ENCODE measurements at places on chromosomes 13 and 19.

- DNase-seq, result no peak
Observed at GRCh38 chr19:43789029-43789428, 8.3 kb upstream of the KCNN4 start.

DNA sequence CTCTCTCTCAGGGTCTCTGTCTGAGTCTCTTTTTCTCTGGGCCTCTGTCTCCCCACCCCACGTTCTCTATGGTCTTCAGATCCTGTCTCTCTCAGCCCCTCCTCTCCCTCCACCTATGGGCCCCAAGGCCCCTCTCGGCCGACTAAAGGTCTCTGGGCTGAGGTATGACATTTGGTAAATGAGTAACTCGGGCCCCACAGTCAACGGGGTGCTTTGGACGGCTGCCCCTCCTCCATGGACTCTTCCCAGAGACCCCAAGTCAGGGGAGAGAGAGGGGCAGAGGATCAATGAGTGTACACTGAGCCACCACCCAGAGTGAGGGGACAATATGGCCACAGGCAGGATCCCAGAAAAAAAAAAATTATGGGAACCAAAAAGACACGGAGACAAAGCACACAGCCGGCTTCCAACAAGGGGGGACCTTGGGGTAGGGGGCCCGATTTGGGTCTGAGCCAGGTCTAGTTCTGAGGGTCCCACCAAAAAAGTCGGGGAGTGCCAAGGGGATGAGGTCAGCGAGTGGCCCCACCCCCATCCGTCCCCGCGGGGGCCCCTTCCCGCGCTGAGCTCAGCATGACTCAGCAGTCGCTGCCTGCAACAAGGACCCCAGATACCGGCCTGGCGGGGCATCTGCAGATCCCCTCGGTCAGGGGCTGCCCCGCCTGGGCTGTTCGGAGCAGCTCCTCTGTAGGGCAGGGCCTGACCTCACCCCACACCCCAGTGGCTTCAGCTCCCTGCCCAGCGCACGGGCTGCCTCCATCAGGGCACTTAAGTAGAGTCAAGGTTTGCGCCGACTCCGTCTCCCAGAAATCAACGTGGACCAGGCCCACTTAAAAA lies 1.5 kb upstream of the FTL start:
- no peak for DNase-seq

GRCh38 chr19:47430041-47430802 lies 10.9 kb upstream of the MEIS3 start:
- DNase-seq, result no peak

- DNase-seq, result no peak
Observed at GRCh38 chr19:42017040-42017439, 23.0 kb upstream of the ATP1A3 start.

- no peak for DNase-seq
Observed at GRCh38 chr13:113116871-113117271, 5.7 kb upstream of the F10 start.

- DNase-seq, result no peak
Observed at GRCh38 chr19:12689581-12690216, 1.9 kb downstream of the GNG14 start.

DNA sequence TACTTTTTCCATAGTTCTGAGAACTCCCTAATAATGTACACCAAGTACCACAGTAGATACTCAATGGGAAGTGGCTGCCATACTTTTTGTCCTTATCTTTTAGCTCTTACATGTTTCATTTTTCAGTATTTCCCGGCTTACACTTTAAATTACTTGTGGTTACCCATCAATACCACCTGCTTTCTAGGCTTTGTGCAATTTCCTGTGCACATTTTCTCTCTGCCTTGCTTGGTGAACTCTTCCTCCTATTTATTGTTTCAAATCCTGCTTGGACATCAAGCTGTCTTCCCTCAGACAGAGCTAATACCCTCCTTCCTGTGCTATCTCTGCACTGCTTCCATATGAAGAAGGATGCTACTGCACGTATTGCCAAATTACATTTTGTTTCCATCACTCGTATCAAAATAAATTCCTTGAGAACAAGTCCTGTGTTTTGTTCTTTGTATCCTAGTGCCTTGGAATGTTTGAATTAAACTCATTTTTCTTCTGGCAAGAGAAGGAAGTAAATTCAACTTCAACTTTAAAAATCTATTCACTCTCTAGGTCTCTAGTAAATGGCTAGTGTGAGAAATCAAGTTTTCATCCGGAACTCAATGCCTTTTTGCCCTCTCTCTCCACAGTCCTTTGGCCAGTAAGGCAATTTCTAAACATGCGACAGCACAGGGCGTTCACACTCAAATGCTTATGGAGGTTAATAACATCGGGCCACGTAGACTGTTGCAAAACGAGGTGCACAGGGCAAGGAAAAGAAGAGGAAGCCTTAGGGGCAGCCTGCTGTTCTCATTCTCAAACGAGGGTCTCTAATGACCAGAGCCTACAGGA lies 5.6 kb downstream of the ZAR1L start:
- no peak for DNase-seq

GRCh38 chr13:27967736-27968315 lies 1.3 kb downstream of the CDX2 start:
- no peak for DNase-seq

- DNase-seq, result no peak
Observed at GRCh38 chr13:56670563-56670962, 470.2 kb upstream of the PRR20A start.

GRCh38 chr19:30287973-30288372 lies 84.2 kb upstream of the ZNF536 start:
- no peak for DNase-seq

DNA sequence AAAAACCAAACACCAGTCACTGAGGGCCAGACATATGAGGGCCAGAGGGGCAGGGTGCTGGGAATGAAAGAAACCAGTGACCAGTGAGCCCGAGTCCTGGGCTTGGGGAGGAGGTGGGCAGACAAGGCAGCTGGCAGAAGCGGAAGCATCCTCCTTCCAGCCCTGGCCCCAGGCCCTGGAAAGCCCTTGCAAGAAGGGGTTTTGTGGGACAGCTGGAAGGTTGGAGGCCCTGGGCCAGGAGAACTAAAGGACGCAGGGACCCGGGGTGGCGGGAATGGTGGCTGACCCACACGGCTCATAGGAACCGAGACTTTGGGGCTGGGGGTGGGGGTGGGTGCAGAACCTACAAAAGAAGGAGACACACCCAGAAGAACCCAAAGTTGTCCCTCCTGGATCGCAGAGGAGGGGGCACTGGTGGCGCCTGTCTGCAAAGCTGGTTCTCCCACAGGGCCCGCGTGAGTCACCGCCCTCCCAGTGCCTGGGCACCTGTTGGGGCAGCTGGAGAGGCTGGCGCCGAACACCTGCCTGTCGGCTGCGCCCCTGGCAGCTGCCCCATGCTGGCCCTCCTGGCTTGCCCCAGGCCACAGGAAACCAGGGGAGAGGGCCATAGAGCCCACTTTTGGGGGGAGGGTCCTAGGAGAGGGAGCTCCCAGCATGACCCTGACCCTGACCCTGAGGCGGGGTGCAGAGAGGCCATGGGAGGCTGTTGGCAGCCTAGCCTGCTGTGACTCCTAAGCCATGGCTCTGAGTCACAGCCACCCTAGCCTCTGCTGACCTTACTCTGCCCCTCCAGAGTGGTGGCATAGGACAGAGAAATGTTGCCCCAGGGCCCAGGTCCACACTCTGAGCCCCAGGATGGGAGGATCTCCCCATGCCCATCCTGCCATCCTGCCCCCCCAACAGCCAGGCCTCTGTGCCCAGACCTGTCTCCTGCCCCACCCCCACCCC lies 802 bp downstream of the DMPK start:
- no peak for DNase-seq

DNA sequence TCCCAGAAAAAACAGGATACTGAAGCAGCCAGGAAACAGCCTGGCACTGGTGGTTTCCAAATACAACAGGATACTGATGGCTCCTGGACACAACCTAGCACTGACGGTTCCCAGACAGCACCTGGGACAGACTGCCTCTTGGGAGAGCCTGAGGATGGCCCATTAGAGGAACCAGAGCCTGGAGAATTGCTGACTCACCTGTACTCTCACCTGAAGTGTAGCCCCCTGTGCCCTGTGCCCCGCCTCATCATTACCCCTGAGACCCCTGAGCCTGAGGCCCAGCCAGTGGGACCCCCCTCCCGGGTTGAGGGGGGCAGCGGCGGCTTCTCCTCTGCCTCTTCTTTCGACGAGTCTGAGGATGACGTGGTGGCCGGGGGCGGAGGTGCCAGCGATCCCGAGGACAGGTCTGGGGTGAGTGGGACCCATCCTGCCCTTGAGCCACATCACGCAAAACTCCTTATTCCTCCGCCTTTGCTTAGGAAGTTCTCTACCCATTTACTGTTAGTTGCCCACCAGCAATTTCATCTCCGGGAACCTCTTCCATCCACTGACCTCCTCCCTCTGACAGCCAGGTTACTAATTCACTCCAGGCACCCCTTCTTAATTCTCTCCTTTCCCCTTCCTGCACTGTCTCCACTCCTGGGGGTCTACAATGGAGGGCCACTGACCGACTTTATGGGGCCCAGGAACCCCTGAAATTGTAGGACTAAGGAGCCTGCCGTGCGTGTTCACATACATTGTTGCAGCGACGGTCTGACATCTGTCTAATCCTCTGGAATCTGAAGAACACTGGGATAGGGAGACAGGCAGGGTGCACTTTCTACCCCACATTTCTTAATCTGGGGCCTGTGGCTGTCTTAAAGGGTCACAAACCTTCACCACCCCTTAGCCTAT lies 1.2 kb downstream of the ITPKC start:
- DNase-seq, result no peak

GRCh38 chr19:7860714-7861618 lies 13.2 kb downstream of the PRR36 start:
- no peak for DNase-seq

DNA sequence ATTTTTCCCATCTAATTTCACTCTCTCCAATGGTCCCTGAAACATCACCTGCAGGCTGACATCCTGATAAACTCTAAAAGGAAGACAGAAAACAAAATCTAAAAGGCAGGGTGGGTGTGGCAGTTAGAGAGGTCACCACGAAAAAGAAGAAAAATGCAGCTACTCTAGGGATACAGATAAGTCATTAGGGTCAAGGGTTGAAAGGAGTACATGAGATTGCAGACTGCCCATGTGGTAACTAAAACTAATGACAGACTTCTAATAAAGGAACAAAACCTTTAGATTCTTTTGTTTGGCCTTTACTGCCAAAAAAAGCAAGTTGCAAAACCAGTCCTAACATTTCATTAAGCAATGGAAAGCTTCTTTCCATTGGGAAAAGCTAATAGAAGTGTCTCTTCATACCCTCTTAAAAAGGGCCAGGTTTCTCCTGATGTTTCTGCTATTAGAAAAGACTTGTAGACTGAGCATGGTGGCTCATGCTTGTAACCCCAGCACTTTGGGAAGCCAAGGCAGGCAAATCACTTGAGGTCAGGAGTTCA lies 31.0 kb downstream of the THSD1 start:
- no peak for DNase-seq

- no peak for DNase-seq
Observed at GRCh38 chr19:38723606-38723965, 20.7 kb downstream of the CAPN12 start.

- no peak for DNase-seq
Observed at GRCh38 chr13:98014766-98015165, 61.3 kb downstream of the IPO5 start.

GRCh38 chr13:73708393-73708985 lies 425.7 kb downstream of the KLF12 start:
- peak; percentile 43 for DNase-seq

GRCh38 chr19:41324921-41325639 lies 15.1 kb downstream of the CCDC97 start:
- DNase-seq, result no peak

- no peak for DNase-seq
Observed at GRCh38 chr13:74710006-74710405, 575.8 kb upstream of the KLF12 start.

DNA sequence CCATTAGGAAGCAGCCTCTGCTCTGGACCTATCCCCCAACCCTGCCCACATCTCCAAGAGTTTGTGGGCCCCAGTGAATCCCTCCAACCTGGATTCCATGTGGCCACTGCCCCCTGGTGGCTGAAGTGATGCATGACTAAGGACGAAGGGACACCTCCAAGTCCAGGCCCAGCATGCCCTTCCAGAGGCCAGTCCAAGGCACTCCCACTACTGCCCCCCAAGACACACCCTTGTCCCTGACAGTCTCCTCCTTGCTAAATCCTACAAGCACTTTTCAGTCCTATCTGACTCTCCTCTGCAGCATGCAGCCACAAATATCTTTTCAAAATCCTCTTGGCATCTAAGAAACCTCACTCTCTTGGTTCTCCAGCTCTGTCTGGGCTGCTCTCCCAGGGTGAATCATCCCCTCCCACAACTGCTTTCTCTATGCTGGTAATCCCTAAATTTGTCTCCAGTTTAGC lies 33.0 kb downstream of the DEDD2 start:
- peak; percentile 68 for DNase-seq

- no peak for DNase-seq
Observed at GRCh38 chr13:23847497-23847896, 41.7 kb downstream of the MIPEP start.

- no peak for DNase-seq
Observed at GRCh38 chr13:93182406-93182805, 44.2 kb upstream of the GPC6 start.

Data from NCI-H1930 (cell line).